Stimulated activated CD8-positive, alpha-beta memory T cell treated with anti-CD3 and anti-CD28 coated beads, Interleukin-4, amount 100 ng/mL, for 4 hours (primary cell): ENCODE measurements at places on chromosomes 5 and 9.

- no peak for DNase-seq
These were observed 50.0 kb upstream of the KLF4 start for GRCh38 chr9:107539427-107540163.

DNA sequence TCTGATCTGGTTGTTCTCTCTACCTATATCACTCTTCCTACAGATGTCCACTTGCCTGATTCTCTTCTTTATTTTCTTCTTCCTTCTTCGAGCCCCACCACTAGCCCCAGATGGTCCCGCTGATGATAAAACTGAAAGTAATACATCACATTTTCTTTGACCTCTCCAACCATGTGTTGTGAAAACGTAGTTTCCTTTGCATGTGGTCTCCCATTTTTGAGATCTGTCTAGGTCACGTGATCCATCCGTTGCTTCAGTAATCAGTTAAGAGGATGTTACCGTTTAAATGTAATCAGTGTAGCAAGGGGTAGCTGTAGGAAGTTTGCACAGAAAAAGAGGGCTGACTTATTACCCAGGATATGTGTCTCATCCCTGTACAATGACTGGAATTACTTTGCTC, 426.3 kb upstream of the TLE4 start:
- DNase-seq, result no peak

DNA sequence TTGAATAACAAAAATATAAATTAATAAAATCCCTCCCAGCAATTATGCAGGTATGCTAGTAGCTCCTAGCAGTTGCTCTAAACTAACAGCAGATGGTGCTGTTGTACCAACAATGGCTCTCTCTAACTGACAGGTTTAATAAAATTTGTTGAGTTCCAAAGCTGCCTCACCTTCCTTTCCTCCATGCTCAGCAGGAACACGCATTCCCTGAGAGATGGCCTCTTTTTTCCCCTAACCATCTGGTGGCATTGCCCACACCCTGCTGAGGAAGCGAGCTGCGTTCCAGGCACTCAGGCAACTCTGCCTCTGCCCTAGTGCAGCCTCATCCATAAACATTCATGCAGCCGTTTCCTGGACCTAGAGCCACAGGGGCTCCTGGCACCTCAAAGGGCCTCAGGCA, 106.2 kb downstream of the KLHL3 start:
- DNase-seq, result no peak

DNA sequence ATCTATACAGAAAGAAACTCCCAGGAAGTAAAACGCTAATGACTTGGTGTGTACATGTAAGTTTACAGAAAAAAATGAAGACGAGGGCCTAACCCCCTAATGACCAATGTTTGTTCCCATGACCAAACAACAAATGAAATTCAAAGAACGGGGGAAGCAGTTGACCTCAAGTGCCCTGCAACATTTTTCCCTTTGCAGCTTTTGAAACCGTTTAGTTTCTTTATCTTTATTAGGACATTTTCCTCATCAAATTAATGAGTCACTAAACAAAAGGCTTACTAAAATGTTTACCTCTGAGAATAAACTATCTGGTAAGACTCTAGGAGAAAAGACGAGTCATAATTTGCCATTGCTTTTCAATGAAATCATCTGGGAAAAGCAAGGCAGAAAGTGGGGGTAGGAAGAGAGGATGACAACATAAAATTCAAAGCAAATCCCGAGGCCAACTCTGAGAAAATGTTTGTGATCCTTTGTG, 57.4 kb downstream of the LHFPL2 start:
- no peak for DNase-seq

GRCh38 chr5:90410178-90410762, 714 bp upstream of the CETN3 start:
- no peak for DNase-seq

DNA sequence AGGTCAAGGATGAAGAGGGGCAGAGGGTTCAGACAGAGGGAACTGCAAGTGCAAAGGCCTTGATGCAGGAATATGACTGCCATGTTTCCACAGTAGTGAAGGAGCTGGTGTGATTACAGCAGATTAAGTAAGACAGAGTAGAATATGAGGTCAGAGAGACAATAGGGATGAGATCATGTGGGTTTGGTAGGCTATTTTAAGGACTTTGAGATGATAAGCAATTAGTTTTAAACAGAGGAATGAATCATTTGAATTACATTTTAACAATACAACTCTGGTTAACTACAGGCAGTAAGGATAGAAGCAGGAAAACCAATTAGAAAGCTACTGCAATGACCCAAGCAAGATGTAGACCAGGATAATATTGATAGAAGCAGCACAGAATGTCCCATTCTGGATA, 7.7 kb downstream of the CENPK start:
- no peak for DNase-seq

GRCh38 chr5:154200221-154200620, 9.7 kb downstream of the GALNT10 start:
- DNase-seq, result no peak

- DNase-seq, result peak; percentile 35
These were observed 74.6 kb upstream of the CPLX2 start for GRCh38 chr5:175796536-175797499.

DNA sequence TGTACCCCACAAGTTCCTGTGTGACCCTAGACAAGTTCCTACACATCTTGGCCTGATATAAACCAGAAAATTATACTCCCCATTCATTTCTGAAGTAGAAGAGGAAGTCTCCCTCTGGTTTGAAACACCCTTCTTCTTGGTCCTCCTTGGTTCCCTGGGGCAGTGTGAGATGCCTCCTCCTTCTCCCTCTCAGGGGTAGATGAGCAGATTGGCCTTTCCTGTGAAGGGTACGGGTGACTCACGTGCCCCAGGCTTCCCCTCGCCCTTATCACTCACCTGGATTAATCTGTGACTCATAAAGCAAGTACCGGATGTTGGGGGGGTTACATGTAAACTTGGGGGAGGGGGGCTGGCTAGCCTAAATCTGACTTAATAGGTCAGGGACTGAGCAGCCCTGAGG, 11.1 kb upstream of the AQP3 start:
- DNase-seq, result peak; percentile 43

DNA sequence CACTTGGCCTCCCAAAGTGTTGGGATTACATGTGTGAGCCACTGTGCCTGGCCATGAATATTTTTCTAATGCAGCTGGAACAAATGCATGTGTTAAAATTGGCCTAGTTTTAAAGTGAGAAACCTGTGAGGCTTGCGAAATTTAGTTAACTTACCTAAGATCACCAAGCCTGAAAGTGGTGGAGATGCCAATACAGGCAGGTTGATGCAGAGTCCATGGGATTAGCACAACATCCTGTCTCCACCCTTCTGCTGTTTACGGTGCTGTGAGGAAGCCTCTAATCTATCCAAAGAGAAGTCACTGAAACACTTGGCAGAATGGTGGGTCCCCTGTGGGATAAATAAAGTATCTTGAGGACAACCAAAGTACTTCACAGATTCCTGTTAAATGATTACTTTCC, 98.2 kb downstream of the PCSK5 start:
- DNase-seq, result no peak

GRCh38 chr9:127201731-127202130, 62.8 kb upstream of the GARNL3 start:
- no peak for DNase-seq

DNA sequence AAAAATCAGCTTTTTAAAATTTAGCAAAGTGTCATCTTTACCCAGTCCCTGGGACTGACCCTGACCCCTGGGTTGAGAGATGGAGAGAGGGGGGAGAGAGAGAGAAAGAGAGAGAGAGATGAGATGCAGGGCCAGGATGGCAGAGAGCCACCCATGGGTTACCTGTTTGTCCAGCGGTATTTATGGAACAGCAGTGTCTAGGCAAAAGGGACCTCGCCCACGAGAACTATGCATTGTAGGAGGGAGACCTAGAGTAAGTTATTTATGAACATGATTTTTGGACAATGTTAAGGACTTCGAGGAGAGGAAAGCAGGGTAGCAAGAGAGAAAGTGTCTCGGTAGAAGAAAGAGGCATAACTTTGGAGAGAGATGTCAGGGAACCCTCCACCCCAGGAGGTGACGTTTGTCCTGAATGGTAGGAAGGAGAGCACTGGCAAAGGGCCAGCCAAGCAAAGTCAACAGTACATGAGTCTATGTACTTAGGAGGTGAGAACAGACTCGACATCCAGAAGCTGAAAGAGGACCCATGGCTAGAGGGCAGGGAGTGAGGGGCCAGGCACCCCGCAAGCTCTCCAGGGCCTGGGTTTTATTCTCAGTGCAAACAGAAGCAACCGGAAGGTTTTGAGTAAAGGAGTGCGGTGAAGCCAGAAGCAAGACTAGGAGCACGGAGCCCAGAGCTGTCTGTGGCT, 30.5 kb upstream of the MSX2 start:
- DNase-seq, result no peak

- DNase-seq, result no peak
These were observed 65.1 kb downstream of the NEK6 start for GRCh38 chr9:124322618-124323432.

DNA sequence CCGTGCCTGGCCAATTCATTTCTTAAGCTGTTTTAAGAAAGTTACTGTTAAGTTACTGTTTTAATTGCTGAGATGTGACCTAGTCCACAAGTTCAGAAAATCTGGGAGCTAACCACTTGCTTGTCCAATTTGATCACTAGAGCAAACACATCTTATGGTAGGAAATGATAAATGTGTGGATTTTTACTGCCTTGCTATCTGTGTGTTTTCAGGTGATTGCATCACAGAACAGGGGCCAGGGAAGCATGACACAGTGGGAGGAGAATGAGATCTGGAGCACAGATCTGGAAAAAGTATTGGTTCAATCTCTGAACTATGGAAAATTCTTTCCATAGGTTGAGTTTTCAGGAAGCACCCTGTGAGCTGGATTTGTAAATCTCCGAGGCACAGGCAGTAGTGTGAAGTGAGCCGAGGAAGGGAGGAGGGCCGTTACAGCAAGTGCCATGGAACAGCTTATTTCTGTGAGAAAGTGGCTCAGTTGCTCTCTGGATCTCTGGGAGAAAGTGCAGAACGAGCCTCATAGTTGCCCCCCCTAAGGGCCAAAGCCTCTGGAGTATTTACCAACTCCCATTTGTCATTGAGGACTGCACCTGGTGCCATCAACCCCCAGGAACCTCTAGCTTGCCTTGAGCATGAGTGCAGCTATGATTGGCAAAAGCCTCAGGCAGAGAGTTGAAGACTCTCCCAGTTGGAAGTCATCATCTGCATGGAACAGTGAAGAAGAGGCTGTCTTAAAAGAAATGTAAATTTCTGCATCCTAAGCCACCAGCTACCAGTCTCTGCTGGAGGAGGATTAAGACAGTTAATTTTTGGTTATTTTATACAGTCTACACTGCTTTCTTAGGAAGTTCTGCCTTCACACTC, 161.8 kb upstream of the CLINT1 start:
- no peak for DNase-seq

DNA sequence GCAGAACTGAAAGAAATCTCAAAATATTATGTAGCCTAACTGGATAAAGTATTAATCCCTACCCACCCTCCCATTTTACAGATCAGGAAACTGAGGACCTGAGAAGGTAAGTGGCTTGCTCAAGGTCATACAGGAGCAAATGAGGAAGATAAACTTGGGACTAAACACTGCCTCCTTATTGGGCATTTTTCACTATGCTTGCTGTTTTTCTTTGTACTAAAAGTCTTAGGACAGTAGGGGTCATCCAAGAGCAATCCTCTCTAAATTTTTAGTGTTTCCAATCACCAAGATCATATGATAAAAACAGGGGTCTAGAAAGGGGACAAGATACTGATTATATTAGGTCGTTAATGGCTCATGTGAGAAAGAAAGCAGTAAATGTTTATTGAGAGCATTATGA, 80.8 kb downstream of the RORB start:
- DNase-seq, result no peak

- no peak for DNase-seq
These were observed at the start of gene FAM78A for GRCh38 chr9:131276094-131276888. Gene FAM78A (minus strand): TSS chr9:131276510. CDS start chr9:131276179, 331 bp downstream.

- no peak for DNase-seq
These were observed 612.9 kb upstream of the DAB2 start for GRCh38 chr5:40037713-40038112.

DNA sequence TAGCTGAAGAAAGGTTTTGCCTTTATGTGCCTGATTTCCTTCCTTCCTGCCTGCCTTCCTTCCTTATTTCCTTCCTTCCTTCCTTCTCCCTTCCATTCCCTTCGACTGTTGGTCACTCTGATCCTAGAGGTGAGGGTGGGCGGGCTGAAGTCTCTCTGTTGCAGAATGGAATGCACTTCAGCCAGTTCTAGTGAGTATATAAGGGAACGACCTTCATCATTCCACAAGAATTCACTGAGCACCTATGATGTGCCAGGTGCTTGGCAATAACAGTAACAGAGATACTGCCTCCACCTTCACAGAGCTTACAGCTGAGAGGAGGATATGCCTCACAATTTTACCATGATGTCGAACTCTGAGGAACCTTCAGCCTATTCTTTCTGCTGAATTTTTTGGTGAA, 8.7 kb upstream of the OR5C1 start:
- no peak for DNase-seq

DNA sequence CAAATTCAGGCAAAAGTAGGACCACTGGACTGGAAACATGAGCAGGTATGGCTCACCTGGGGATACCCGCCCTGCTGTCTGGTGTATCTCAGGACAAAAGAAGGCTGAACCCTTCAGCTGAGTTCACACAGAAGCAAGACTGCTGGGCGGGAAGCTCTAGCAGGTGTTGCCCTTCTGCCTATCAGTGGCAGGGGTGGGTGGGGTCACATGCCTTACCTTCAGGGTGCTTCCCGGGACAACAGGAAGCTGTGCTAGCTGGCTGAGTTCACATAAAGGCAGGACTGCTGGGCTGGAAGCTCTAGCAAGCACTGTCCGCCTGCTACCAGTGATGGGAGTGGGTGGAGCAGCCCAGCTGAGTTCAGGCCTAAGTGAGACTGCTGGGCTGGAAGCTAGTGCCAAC, 498.8 kb upstream of the ZNF608 start:
- no peak for DNase-seq
